ENCODE measurements at places on chromosomes 3 and 15.

GRCh38 chr3:126107203-126107939, 23.4 kb upstream of the SLC41A3 start:
- no peak for DNase-seq

DNA sequence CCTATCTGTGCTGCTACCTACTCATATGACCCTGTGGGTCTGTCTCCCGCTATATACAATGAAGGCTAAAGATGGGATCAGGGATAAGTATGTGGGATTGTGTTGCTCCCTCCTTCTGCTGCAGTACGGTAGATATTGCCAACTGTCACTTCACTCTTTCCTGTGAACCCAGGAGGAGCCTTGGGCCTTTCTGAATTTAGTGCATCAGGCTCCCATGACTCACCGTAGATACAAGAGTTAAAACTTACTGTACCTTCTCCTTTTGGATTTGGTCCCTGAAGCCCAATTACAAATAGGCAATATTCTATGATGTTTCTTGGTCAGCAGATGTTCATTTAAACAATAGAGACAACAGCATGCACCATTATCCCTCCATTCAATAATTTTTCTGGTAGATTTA, 27.4 kb downstream of the MITF start:
- DNase-seq: no peak

GRCh38 chr3:55408193-55408826, 78.8 kb downstream of the WNT5A start:
- DNase-seq: no peak

DNA sequence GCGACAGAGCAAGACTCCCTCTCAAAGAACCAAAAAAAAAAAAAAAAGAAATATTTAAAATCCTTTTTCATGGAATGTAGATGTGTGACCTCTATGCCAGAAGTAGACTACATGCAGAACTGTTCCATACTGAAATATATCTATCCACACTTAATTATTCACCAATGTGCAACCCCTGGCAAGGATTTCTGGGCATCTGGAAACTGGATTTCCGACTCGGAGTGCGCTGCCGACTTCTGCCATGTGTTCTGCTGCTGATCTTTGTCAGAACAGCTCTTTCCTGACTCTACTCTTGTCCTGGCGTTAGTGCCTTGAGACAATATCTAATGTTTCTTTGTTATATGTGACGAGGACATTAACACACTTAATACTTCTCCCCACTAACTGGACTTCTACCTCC, 11.7 kb downstream of the LIPH start:
- DNase-seq: no peak

GRCh38 chr3:48848816-48849515, 1.3 kb upstream of the PRKAR2A start:
- no peak for DNase-seq

DNA sequence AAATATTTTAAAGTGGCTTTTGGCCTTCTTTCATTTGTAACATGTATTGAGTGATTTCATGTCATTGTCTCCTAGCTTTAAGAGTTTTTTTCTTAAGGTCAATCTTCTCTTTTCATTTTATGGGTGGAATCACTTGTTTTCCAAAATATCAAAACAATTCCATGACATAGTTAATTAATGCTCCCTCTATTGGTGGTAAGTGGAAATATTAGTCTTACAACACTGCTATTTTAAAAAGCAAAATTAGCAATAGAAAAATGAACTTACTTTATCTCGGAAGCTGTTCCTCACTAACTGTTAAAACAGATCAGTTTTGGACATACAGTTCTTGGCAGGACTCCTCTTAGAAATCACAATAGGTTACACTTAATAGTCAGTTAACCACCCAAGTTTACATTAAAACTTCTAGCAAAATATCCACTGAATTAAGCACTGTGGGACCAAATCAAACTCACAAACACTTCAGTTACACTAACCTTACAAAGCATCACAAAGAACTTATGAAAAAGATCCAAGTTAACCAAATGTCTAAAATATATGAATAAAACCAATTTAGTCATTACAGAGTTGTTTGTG, 42.4 kb downstream of the TIGIT start:
- no peak for DNase-seq

DNA sequence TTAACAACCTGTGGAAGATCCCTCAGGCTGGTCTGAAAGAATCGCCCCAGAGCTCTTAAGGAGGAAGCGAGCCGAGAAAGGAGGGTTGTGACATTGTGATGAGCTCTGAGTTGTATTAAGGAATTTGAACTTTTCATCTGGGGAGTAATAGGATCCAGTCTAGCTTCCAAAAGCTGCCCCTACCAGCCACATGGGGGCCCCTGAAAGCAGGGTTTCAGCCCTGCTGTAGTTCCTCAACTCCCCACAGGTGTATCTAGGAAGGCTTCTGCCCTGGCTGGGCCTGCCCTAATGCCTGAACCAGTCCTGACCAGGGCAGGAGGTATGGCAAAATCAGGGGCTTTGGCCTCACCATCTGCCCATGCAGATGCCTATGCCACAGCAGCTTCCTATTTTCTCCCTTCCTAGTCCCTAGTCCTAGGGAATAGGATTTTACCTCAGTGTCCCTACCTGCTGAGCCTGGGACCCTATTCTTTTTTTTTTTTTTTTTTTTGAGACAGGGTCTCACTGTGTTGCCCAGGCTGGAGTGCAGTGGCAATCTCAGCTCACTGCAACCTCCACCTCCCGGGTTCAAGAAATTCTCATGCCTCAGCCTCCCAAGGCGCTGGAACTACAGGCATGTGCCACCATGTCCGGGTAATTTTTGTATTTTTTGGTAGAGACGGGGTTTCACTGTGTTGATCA, 5.0 kb upstream of the AP3S2 start:
- DNase-seq: peak; percentile 67

- DNase-seq: no peak
Measured at GRCh38 chr3:89560568-89560967, 453.1 kb downstream of the EPHA3 start.

DNA sequence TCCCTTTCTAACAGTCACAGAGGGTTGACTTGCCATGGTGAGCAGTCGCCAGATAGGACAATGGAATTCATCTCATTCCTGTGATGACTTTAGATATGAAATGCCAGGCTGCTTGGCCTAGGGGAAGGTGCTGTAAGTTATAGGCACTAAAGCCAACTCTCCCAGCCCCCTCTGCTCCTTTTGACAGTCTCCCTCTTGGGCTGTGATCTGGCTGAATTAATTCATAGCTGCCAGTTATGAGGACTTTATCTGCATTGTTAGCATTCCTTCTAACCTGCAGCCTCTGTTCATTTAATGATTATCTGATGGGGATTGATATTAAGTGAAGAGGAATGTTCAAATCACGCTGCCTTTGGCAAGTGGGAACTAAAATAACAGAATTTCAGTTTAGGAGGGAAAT, 427.1 kb upstream of the RASGRP1 start:
- no peak for DNase-seq

- no peak for DNase-seq
Measured at GRCh38 chr3:430186-430585, 233.6 kb downstream of the CHL1 start.

GRCh38 chr15:54839379-54839778, 357.4 kb downstream of the RSL24D1 start:
- DNase-seq: no peak

DNA sequence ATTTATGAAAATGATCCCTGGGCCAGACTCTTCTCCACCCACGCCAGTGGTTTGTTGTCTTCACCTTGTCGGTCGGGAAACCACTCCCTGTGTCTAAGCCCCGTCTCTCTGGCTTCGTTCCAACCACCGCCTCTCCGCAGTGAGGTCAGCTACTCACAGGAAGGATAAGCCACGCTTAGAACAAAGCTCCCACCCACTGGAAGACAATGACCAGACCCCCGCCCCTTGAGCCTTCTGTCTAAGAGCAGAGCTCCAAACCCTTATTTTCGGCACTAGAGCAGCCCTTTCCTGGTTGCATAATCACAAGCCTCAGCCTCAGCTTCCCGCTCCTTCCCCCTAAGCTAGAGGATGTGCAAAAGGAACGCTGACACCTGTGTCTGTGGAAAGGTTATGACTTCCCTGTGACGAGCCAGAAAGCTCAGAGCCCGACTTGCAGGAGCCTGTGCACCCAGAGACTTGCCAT, 114.9 kb upstream of the MEF2A start:
- DNase-seq: peak; percentile 71

DNA sequence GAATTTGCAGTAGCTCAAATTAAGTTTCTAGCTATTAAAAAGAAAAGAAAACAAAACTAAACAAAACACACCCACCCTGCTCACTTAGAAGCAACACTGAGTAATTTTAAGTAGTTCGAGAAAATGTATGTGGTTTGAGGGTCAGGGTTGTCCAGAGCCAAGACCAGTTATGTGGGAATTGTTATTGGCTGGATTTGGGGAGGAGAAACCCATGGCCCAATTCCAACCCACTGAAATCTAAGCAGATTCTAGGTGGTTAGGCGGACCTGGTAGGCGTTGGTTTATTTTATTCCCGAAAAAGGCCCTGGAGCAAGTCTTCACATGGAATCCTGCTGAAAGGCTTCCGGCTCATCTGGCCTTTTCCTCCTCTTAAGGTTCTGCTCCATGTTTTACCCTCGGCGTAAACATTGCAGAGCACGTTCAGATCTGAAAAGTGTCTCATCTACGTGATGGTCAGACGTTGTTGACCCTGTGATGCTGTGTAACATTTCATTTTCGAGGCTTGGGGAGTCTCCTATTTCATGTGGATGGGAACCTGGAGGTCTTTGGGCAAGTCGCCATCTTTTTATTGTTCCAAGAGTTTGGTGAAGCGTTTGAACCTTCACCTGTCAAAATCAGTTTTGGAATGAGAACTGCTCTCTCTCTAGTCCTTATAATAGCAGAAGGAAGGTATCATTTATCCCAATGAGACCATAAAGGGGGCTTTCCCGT, 64.0 kb downstream of the FLNB start:
- no peak for DNase-seq

- no peak for DNase-seq
Measured at GRCh38 chr15:39194106-39194830, 386.6 kb upstream of the THBS1 start.

GRCh38 chr3:134373271-134374104, 759 bp downstream of the AMOTL2 start:
- DNase-seq: no peak

DNA sequence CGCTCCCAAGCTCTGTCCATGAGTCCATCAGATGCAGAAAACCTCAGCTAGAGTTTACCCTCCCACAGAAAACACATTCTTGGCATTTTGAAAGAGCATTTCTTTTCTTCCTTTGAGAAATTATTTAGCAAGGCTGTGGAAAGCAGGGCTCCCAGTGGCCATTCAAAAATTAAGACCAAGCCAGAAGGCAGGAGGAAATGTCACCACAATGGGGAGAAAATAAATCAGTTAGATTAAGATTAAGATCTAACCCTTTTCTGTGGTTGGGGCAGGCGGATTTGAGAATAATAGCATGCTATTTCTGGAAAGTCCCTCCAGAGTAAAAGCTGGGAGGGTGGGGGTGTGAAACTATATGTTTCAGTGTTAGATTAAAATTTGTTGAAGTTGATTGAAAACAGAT, 20.2 kb downstream of the LRIG1 start:
- no peak for DNase-seq

DNA sequence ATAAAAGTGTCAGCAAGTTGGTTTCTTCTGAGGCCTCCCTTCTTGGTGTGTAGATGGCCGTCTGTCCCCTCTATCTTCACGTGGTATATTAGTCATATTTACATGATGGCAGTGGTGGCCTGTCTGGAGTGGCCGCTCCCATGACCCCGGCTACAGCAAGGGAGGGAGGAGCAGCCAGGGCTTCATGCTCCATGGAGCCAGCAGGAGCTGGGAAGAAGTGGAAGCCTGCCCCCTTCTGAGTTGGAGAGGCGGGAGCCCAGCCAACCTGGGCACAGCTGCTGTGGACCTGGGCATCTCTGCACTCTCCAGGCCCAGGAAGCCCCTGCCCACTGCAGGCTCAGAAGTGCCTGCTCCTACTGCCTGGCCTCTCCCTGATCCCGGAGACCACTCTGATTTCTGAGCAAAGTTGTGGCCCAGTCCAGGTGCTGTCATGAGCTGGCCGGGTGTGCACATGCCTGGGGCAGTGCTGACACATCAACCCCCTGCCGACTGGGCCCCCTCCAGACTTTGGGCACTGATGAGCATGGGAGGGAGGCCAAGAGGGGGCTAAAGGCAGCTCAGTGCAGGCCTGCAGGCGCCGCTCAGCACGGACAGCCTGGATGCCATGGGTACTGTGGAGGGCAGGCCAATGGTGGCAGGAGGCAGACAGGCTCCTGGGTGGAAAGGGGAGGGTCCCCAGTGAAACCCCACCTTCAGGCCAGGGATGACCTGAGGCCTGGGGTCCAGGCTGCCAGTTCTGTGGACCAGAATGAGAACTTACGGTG, 84.8 kb downstream of the SERPINI1 start:
- DNase-seq: no peak

DNA sequence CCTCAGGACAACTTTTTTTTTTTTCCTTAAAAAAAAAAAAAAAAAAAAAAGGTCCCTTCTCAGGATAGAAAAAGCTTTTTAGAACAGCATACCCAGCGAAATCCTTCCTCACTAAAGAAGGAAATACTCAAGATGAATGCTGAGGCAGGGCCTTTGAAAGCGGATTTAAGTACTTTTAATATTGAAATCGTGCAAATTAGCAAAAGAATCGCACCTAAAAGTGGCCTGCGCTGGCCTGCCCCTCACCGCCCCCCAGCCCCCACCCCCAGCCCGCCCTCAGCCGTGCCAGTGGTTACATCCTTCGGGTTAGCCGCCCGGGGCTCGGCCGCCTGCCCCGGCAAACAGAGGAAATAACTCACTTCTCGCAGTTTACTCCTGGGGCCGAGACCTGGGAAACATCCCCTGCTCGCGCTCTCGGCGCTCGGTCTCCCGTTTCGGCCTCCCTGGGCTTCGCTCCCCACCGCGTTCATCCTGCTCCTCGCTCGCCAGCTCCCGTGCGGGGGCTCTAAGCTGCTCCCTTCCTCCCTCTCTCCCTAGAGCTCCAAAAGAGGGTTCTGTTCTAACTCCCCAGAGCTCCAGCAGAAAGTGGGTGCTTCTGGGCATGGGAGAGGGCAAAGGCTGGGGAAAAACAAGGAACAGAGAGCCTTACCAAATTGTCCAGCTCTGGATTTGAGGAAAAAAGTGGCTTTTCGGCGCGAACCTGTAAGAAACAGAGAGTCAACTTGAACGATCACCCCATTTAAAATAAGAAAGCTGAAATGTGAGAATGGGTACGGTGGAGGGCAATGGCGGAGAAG, 5.2 kb downstream of the MEIS2 start:
- DNase-seq: no peak

GRCh38 chr3:77524463-77524862, 484.6 kb downstream of the ROBO2 start:
- DNase-seq: no peak

GRCh38 chr3:187369089-187369447, 883 bp downstream of the RTP4 start:
- no peak for DNase-seq

- peak; percentile 8 for DNase-seq
Measured at GRCh38 chr15:90664650-90665287, 52.4 kb upstream of the BLM start.

- no peak for DNase-seq
Measured at GRCh38 chr3:156535162-156535627, 19.7 kb downstream of the SSR3 start.
